ENCODE measurements at places on chromosomes 7 and 10.

DNA sequence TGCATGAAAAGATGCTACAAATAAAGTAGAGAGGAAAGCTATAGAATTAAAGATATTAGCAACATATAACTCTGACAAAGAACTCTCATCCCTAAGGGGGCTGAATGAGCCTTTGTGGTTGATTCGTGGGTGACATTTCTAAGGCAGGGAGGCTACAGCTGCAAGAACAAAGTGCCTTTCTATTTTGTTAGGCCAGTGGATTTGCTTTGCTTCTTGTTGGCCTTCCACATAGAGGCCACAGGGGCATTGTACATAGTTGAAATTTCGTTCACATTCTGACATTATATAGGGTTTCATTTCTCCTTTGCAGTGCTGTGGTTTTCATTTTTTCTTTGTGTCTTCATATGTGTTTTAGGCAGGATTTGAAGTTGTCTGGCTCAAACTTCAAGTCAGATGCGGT, 819.2 kb upstream of the C7orf33 start:
- DNase-seq = no peak

DNA sequence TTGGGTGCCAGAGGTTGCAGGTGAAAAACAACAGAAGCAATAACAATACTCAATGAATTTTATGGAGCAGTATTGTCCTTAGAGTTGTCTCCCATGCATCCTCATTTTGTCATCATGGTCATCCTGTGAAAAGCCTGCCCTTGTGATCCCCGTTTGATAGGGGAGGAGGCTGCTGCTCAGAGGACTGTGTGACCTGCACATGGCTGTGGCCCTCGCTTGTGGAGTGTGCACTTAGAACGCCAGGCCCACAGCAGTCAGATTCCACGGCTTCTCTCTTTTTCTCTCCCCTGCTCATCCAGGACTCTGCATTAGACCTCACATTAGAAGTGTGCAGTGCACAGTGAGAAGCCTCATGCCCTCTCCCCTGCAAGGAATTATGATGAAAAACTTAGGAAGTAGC, 491.1 kb upstream of the KLF6 start:
- no peak for DNase-seq

DNA sequence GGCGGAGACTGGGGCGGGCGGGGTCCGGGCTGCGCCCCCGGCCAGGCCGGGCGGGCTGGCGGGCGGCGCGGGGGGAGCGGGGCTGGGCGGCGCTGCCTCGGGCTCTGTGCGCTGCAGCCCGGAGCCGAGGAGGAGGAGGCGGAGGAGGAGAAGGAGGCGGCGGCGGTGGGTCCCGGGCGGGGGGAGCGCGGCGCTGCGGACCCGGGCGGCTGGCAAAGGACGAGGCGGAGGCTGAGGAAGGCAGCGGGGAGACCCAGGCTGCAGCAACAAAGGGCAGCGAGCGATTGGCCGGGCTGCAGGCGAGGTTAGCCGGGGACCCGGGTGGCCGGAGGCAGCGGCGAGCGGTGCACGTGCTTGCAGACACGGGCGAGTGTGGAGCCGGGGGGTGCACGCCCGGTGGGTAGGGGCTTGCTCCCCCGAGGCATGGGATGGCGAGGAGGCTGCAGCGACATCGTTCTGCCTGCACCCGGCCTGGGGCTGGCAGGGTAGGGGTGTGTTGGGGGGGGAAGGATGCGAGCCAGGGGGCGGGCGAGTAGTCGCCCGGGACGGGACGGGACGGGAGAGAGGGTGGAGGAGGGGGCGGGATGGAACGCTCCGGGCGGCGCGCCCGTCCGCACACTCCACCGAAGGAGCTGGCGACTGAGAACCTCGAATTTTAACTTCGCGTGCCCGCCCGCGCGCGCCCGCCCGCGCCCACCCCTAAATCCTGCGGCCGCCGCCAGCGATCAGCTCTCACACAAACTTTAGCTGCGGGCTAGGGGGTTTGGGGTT, 844 bp upstream of the KAT6B start:
- peak; percentile 45 for DNase-seq

- DNase-seq = no peak
Observed at GRCh38 chr10:3723766-3724165, 61.2 kb downstream of the KLF6 start.

- no peak for DNase-seq
Observed at GRCh38 chr10:6321880-6322279, 119.1 kb downstream of the PFKFB3 start.

- no peak for DNase-seq
Observed at GRCh38 chr7:21920936-21921335, 24.8 kb downstream of the CDCA7L start.

DNA sequence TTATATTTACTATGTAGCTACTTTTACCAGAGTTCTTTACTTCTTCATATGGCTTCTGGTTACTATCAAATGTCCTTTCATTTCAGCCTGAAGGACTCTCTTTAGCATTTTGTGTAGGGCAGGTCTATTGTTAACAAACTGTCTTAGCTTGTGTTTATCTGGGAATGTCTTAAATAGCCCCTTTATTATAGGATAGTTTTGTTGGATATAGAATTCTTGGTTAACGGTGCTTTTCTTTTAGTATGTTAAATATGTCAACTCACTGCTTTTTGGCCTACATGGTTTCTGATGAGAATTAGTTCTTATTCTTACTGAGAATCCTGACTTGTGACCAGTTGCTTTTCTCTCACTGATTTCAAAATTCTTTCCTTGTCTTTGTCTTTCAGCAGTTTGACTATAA, 169.0 kb downstream of the ADK start:
- no peak for DNase-seq

GRCh38 chr7:103011650-103012049, 62.9 kb downstream of the FBXL13 start:
- no peak for DNase-seq

DNA sequence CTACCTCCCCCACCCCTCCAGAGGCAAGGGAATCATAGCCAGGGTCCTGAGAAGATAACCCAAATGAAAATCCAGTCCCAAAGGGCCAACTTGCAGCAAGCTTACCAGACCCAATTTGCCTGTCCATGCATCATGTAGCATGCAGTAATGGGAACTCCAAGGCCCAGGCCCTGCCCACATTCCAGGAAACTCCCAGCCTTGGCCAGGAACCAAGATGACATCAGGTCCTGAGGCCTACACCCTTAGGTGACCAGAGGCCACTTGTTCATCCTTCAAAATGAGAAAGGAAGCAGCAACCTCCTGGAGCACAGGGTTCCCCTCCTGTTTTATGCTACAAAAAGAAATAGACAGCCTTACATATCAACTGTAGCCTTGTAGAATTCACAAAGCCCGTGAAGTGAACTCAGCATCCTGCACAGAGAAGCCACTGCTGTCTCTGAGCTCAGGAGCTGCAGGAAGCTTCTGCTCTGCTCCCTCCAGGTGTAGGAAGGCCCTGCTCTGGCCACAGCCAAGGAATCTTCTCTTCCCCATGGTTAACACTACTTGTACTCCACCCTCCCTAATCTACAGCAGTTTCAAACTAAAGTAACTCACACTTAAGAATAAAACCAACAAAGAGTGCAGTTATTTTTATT, 30.3 kb upstream of the GRB10 start:
- no peak for DNase-seq

- no peak for DNase-seq
Observed at GRCh38 chr10:34699904-34700517, 115.1 kb downstream of the PARD3 start.

DNA sequence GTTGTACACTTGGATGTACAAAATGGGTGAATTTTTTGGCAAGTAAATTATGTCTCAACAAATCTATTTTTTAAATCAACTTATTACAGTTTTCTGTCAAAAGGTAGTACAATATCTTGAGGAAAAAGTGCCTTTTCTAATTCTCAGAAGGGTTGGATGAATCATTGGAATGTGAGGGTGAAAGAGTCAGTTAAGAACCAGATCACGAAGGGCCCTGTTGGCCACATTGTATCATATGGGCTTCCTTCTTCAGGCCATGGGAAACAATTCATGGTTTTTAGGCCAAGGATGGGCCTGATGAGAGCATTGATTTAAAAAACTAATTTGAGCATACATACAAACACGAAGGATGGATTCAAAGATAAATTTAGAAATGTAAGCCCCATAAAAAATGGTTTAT, 503.7 kb downstream of the TNS3 start:
- no peak for DNase-seq

DNA sequence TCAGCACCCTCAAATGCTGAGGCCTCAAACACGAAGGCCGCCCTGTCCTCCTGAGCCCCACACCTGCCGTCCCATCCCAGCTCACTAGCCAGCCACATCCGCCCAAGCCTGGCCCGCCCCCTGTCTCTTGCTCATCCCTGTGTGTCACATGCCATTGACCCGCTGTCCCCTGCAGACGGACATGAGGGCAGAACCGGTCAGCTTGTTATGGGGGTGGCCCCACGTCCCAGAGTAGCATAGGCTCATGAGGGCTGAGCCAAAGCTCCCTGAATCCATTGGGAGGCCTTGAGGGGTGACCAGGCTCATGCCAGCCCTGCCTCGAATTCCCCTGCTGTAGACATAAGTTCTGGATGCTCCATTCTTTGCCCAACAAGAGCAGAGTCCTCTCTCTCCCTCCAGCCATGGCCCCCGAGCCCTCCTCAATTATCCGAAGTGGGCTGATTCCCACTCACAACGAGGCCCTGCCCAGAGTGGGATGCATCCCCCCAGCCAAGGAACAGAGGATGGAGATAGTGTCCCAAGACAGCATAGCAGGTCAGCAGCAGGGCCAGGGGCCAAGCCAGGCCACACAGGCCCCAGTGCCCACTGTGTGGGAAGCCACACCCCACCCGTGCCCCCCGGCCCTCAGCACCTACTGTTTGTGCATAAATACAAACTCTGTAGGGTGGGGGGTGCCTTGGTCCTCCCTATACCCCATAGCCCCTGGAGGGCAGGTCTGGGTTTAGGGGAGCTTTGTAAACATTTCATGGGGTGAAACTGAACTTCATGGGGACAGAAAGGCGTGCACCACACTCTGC, 42.1 kb downstream of the EBF3 start:
- DNase-seq = no peak

DNA sequence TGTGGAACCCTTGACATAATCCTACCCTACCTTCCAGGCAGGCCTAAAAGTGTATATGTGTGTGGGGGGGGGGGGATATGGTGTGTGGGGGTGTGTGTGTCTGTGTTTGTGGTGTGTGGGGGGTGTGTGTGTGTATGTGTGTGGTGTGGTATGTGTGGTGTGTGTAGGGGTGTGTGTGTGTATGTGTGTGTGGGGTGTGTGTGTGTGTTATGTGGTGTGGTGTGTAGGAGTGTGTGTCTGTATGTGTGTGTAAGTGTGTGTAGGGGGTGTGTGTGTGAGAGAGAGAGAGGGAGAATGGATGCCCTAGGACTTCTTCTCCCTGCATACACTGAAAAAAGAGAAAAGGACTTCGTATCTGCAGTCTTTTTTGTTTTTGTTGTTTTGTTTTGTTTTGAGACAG, 12.3 kb upstream of the IMPDH1 start:
- no peak for DNase-seq

GRCh38 chr7:50466815-50467585, 16.9 kb upstream of the FIGNL1 start:
- DNase-seq = no peak

DNA sequence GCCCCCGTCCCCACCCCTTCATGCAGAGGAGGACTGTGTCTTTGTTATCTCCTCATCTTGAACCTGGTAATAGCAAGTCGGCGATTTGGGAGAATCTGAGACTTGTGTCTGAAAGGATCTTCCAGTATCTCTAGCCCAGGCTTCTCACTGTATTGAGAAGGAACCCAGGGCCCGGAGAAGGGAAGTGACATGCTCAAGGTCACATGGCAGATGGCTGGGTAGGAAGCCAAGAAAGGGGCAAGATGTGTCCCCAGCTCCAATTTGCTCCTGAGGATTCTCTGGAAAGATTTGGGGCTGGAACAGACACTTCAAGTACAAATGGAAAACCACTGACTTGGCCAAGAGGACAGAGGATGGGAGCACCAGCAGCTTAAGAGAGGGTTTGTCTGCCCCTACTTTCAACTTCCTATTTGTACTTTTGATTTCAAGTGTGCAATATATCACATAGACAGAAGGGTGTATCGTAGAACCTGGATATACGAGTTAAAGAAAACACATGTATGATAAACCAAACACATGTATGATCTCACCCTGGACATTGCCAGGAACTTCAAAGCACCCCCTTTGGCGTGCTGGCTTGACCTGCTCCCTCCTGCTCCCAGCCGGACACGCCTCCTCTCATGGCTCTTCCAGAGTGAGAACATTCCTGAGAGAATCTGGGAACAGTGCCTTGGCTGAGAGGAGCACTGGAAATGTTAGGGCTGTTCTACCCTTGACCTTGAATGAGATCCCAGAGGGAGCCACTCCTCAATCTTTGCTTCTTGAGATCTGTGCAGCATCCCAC, 79.7 kb downstream of the CDH23 start:
- DNase-seq = no peak

- DNase-seq = no peak
Observed at GRCh38 chr10:98309366-98310355, 41.7 kb upstream of the LOXL4 start.

GRCh38 chr7:71239586-71240268, 107.8 kb downstream of the GALNT17 start:
- DNase-seq = no peak

DNA sequence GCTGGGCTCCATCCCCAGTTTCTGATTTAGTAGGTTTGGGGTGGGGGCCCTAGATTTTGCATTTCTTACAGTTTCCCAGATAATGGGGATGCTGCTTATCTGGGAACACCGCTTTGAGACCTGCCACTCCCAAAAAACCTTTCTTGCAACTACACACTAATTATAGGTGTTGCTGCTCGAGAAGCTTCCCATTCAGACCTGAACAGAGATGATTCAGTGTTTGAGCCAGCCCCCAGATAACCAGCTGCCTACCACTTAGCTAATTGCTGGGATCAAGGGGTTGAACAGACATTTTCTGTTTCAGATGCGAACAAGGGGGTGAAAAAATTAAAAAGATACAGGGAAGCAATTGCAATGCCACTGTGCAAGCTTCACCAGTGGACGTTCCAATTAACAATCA, 448.5 kb downstream of the KCNMA1 start:
- no peak for DNase-seq

- no peak for DNase-seq
Observed at GRCh38 chr7:139060695-139061237, 24.9 kb upstream of the ZC3HAV1L start.

GRCh38 chr7:52410032-52410431, 625.4 kb upstream of the POM121L12 start:
- no peak for DNase-seq

DNA sequence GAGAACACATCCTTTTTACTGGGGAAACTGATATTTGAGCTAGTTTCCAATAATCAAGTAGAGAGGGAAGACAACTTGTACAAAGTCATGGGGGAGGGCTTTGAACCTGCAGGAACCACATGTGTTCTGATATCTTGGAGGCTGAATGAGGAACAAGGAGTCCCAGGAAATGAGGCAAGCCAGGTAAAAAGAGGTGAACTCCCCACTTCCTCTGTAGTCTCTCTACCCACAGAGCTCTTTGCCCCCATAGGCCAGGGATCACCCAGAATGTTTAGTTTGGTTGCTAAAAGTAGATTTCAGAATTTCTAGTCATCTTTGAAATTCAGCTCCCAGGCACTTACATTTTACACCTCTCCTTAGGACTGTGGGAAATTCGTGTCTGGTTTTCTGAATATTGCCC, 276.4 kb downstream of the SFMBT2 start:
- no peak for DNase-seq
